C1 segment of cervical spinal cord (tissue), 14 donors: ENCODE measurements at places on chromosomes 3 and 15.

DNA sequence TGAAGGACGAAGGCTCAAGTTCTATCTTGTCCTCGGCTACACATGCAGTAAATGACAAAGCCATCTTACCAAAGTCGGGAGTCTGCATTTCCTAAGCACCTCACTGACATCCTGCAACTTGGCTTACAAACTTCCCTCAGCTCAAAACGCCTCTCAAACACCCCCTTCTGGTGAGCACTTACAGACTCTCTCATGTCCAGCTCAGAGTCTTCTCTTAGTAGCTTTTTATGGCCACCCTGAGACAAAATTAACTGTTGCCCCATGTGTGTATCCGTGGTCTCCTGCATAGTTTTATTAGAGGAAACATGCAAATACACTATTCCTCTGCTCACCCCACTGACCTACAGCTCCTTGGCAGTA lies 819.7 kb downstream of the FHIT start:
- DNase-seq, result no peak

- no peak for DNase-seq
Observed at GRCh38 chr3:128194843-128195242, 41.6 kb downstream of the EEFSEC start.

DNA sequence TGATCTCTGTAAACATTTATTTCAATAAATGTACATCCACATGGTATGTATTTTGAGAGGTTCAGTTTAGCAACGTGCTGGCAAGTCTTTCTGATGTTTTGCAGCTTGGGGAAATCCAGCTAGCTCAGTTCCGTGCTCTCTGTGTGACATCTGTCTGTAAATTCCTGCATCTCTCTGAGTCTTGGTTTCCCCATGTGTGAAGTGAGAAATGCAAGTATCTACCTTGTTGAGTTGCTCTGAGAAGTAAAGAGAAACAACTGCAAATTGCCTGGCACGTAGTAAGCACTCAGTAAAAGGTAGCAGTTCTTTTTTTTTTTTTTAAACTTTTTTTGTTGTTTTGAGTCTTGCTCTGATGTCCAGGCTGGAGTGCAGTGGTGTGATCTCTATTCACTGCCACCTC lies 30.2 kb upstream of the MORF4L1 start:
- DNase-seq, result no peak

DNA sequence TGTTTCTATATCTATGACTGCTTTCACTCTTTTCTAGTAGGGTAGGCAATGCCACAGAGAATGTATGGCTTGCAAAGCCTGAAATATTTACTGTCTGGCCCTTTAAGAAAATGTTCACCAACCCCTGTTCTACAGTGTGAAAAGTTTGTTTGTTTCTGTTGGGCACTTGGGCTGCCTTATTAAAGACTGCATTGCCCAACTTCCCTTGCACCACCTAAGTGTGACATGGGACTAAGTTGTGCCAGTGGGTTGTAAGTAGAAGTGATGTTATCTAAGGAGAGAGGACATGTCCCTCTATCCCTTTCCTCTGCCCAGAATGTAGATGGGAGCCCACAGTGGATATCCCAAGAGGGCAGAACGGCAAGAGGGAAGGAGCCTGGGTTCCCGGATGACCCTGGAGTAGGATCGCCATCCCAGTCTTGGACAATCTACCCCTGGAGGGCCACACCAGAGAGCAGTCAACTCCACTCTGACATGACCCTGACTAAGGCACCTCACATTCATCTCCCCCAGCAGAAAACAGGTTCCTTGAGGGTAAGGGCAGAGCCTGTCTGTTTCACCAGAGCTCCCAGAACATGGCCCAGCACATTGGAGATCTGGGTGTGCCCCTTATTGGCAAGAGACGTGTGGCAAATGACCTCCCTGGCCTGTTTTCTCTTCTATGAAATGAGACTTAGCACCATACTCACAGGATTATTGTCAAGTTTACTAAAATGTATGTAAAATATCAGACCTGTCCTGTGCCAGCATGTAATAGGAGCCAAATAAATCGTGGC lies 138.8 kb downstream of the SMAD6 start:
- DNase-seq, result no peak

- no peak for DNase-seq
Observed at GRCh38 chr3:112744825-112745566, 101.7 kb downstream of the CD200R1L start.

GRCh38 chr3:47841786-47842349 lies 38.9 kb downstream of the DHX30 start:
- no peak for DNase-seq

GRCh38 chr3:175495331-175495730 lies 636.2 kb downstream of the NAALADL2 start:
- DNase-seq, result no peak

- DNase-seq, result no peak
Observed at GRCh38 chr3:133264920-133265319, 134.9 kb upstream of the BFSP2 start.

DNA sequence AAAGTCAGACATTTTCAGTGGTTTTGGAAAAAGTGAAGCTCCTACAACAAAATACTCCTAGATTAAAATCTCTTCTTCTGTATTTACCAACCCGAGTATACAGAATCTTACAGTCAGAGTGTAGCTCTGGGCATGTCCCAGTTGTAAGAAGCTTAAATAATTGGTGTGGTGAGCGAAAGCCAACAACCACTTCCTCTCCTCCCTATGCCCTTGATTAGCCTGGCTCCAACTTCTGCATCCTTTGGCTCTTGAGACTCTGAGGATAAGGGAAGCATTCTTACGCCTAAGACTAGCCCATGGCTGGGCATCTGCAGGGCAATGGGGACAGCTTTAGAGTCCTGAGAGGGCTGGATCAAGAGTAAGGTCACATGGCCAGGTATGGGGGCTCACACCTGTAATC lies 25.5 kb downstream of the RFT1 start:
- DNase-seq, result no peak

GRCh38 chr15:63156086-63156710 lies 1.1 kb downstream of the RPS27L start:
- DNase-seq, result no peak

- DNase-seq, result no peak
Observed at GRCh38 chr3:21962456-21962855, 211.4 kb upstream of the ZNF385D start.

GRCh38 chr15:58773024-58773423 lies 1.9 kb downstream of the MINDY2 start:
- DNase-seq, result no peak

GRCh38 chr3:122676759-122677158 lies 3.9 kb upstream of the PARP14 start:
- no peak for DNase-seq

- no peak for DNase-seq
Observed at GRCh38 chr15:90818251-90819210, 49.9 kb upstream of the FURIN start.

DNA sequence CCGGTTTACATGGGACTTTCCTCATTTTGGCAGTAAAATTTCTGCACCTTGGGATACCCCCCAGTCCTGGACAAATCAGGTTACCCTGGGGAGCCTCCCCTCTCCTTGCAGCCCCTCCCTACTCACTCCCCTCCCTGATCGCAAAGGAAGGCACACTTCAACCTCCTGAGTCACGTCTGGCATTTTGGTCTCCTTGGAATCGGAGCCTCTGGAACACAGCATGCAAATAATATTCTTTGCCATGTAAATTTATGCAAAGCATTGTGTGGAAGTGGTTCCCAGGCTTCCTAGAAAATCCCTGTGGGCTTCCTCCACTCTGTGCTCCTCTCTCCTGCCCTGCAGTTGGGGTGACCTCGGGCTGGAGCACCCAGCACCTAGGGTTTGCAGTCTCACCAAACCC lies 11.6 kb downstream of the SCN5A start:
- DNase-seq, result no peak
